Activated T-helper 1 cell treated with anti-CD3 and anti-CD28 coated beads, Interleukin-12 subunit alpha, Interleukin-12 subunit beta, Interleukin-2, Interleukin-4 antibody, amounts not matched to agents 30 ng/mL and 10 ng/mL and 1 ng/mL, durations not matched to agents 14 hours and 24 hours and 36 hours (primary cell): ENCODE measurements at places on chromosomes 7 and 10. TPM values are rescaled to one million over a fixed set of nuclear protein-coding genes. Genes with fewer than 3 reads are reported as not detected.

DNA sequence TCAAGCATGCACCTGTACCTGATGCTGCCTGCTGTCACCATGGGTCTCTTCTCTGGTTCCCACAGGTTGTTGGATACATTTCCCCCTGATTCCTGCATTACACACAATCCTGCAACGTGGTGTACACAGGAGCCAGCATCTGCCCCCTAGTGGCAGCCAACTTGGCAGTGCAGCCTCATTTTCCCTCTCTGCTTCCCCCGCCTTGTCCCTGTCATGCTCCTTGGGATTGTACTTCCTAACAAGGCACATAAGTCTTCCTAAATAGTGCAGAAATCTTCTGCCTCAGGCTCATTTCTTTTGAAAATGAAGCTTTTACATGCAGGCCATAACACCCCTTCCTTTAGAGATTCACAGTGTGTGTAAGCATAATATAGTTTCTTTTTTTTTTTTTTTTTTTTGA lies 387.5 kb downstream of the CCSER2 start:
- DNase-seq = no peak

The ABCC2 gene
- 0.83 and 1.3 TPM in 2 replicates for total RNA-seq

DNA sequence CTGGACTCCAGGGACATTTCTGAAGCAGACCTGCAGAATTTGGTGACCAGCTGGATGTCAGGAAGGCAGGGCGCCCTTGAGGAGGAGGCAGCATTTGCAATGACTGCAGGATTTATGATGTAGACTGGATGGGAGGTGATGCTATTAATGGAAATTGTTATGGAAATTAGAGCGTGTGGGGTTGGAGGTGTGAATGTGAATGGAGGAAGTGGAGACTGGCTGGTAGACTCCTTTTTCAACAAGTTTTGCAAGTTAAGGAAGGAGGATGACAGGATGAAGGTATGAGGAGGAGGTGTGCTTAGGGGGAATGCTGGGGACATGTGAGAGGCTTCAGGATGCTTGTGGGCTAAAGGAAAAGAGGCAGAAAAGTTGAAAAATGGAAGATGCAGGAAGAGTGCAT lies 137.0 kb downstream of the TMEM178B start:
- DNase-seq = no peak

DNA sequence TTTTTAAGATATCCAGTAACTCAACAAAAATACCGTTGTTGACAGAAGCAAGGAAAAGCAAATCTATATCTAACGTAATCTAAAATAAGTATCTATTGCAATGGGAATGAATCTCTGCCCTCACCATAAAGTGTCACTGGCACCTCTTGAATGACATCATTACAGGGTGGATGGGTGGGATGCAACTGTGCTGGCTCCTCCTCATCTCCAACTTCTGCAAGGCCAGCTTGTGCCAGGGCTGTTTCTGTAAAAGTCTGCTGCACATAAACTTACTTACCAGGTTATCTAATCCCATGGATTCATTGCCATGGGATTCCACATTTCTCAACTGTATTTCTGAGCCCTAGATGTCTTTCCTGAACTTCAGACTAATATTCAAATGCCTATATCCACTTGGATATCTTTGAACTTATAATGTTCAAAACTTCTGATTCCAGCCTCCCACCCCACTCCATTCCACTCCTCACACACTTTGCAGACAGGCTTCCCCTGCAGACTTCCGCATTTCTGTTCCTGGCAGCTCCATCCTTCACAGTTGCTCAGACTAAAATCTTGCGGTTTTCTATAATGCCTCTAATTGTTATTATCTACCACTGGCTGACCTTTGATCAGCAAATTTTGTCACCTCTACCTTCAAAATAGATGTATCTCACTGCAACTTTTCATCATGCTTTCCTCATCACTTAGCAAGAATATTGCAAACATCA lies 10.7 kb downstream of the FGL2 start:
- no peak for DNase-seq

- no peak for DNase-seq
These were observed 655.9 kb upstream of the IGFBP3 start for GRCh38 chr7:46576950-46577349.

GRCh38 chr7:138400400-138400886 lies 59.6 kb upstream of the TRIM24 start:
- no peak for DNase-seq

The CTAGE8 gene
- 1.3 and 2.0 TPM in 2 replicates for total RNA-seq

DNA sequence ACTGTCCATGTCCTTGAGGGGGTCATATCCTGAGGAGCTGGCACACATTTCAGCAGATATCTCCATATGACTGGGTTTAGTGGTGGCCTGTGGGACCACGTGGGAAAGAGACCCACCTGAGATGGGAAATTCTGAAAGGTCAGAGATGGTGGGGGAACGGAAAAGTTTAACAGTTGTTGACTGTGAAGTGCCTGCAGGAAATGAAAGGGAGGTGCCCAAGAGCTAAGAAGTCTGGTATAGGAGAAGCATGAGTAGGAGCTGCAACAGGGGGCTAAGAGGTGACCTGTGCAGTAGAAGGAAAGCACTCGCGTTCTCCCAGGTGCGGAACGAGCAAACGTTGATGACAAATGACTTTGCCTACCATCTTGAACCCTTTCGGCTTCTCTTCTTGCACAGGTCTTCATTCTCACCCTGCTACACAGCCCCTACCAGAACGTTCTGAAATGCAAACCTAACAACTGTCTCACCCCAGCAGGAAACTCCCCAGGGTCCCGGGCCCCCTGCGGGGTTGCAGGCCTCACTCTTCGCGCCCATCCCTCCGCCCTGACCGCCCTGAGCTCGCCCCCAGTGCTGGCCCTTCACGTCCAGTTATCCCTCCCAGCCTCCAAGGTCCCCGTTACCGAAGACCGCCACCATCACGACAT lies 9.8 kb upstream of the FXYD4 start:
- DNase-seq = peak; percentile 19

The FBXO24 gene
- total RNA-seq = 0.27 and 0.41 TPM in 2 replicates
